ENCODE measurements at places on chromosomes 11 and 22.
A peak's percentile ranks its signal among the peaks of the same experiment; 100 is the strongest.

- DNase-seq = no peak
Measured at GRCh38 chr11:20070459-20070858, 89.8 kb downstream of the DBX1 start.

DNA sequence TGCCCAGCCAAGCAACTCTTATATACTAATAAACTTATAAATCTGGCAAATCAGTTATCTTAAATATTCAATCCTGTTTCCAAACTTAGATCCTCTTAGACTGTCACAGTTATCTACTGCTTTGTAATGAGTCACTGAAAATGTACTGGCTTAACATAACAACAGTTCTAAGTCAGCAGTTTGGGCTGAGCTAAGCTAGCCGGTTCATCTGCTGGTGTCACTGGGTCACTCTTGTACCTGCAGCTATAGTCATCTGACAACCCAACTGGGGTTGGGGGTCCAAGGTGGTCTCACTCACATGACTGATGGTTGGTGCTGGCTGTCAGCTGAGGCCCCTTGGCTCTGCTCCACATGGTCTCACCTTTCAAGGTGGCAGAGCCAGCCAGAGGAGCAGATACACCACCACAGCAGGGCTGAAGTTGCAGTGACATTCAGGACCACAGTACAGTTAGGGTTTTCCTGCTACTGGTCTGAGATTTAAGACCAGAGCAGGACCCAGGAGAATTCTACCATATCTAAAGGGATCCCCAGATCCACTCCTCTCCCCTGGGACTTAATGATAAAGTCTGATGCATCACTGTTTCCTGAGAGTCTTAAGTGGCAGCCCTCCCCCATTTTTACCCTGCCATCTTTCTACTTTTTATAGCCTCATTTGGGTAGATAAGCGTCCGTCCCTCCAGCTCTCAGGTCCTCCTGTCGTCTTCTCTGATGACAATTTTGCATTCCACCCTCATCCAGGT is 7.9 kb upstream of the MACROD1 start:
- DNase-seq = no peak

GRCh38 chr11:7020183-7020917 is at the start of the genes NLRP14 and ZNF214:
Gene NLRP14 (plus strand): TSS chr11:7020479. CDS start chr11:7038587, 18,108 bp downstream.
Gene ZNF214 (minus strand): TSS chr11:7020346. CDS start chr11:7002835, 17,511 bp downstream.
- no peak for DNase-seq

GRCh38 chr11:76723142-76723541 is 52.6 kb upstream of the LRRC32 start:
- DNase-seq = no peak

- no peak for DNase-seq
Measured at GRCh38 chr22:44340271-44341239, 27.8 kb upstream of the SHISAL1 start.

DNA sequence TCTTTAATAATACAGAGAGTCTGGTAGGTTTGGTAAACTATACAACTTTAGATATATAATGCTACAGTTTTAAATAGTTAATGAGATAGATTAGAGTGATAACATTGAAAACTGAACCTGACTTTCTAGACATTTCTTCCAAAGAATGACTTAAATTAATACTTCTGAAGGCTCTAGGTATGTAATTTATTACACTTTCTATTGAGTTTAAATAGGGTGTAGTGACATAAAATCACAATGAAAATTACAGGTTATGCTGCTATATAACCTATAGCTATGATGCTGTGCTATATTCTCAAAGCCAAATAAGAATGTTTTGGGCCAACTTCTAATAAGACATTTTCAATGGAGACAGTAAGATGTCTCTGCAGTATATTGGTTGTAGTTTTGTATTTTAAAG is 7.7 kb downstream of the HIPK3 start:
- DNase-seq = no peak

DNA sequence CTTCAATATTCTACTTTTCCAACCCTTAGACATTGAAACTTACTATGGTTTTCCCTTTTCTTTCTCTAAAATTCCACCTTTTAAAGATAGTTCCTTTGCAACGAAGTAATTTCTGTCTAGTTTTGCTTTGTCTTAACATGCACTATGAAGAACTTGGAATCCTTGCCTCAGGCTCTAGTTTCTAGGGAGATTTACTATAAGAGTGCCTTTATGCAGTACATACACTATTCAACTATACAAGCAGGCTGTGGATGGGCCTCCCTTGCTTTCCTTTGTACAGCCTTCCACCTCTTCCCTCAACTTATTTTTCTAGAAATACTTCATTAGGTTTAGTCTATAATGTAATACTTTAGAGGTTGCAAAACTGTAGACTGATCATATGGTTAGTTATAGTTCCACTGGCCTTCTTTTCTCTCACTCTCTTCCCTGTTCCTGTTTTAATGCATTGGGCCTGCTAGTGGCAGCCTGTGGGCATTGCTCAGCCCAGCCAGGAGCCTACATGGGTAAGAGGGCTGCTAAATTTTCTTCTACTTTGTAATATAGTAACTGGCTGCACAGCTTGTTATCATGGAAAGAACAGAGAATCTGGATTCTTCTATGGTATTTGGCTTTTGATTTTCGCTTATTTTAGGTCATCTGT is 100.2 kb downstream of the C11orf87 start:
- no peak for DNase-seq

- no peak for DNase-seq
Measured at GRCh38 chr11:7534042-7534378, 20.2 kb downstream of the PPFIBP2 start.

DNA sequence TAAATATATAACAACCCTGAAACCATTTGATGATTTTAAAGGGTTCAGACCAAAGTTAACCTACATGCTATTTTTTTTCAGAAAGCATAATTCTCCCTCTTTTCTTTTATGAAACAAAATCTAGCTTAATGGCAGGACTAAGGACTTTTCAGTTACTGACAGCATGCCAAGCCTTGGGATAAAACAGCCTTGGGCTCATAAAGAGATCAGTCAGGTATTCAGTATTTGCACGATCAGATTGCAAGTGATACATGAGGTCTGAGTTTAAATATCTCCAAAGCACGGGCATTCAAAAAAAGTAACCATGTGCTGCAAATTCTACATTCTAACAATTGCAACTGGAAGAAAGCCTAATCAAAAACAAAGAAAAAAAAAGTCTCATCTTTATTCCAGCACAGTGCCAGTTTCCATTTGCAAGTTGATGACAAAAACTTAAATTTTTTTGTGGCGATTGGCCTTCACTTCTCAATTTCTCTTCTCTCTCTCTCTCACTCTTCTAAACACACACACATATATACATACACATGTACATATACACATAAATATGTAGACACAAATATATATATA is 60.1 kb downstream of the CTSC start:
- DNase-seq = no peak

GRCh38 chr11:134034496-134035381 is 34.1 kb upstream of the JAM3 start:
- no peak for DNase-seq

GRCh38 chr11:125371431-125371935 is 124.6 kb downstream of the FEZ1 start:
- DNase-seq = no peak

DNA sequence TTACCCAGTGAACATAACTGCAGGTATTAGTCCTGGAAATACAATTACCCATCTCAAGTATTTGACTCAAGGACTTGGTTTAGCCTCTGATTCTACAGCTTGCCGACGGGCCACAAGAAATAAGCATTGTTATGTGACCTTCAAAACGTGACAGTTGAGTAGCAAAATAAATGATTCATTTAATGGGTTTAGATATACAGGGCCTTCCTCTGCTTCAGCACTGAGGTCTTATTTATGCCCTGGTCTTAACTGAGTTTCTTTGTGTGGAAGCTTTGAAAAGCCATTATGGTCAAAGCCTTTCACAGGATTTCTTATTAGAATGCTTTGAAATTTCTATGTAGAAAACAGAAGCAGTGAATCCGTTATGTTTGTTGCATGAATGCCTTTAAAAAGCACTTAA is 899.2 kb upstream of the API5 start:
- DNase-seq = no peak

DNA sequence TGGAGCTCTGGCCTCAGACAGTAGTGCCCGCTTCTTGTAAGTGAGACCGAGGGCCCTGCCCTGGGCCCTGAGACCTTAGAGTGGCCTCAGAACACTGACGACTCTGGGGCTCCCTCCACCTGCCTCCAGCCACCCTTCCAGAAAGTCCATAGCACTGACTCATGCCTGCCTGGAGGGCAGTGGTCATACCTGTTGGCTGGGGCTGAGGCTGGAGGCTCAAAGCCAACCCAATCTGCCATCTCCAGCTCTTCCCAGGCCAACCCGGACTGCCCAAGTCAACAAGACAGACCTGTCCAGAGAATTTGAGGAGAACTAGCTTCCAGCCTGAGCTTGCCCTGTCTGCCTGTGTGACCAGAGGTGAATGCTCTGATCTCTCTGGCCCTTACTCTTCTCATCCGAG is 66.9 kb upstream of the TTLL12 start:
- DNase-seq = no peak

DNA sequence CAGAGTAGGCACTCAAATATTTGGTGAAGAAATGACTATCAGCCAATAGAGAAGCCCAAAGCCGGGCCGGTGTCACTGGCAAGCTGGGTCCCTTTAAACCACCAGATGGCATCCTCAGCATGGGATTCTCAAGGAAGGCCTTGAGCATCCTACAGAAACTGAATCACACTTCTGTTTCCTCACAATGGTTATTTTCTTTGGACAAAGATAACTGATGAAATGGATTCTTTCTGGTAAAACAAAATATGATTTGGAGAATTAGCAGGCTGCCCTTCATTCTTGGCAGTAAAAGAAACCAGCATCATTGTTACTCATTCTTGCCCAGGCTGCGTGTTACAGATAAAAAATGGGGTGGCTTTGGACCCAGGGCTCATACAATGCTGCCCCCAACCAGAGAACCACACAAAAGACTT is 30.3 kb upstream of the ASPHD2 start:
- DNase-seq = peak; percentile 46

- DNase-seq = no peak
Measured at GRCh38 chr11:117146521-117146920, 2.4 kb downstream of the PAFAH1B2 start.

GRCh38 chr22:26430600-26430999 is 1.5 kb downstream of the ASPHD2 start:
- no peak for DNase-seq

- DNase-seq = no peak
Measured at GRCh38 chr22:44369293-44369661, 56.5 kb upstream of the SHISAL1 start.

DNA sequence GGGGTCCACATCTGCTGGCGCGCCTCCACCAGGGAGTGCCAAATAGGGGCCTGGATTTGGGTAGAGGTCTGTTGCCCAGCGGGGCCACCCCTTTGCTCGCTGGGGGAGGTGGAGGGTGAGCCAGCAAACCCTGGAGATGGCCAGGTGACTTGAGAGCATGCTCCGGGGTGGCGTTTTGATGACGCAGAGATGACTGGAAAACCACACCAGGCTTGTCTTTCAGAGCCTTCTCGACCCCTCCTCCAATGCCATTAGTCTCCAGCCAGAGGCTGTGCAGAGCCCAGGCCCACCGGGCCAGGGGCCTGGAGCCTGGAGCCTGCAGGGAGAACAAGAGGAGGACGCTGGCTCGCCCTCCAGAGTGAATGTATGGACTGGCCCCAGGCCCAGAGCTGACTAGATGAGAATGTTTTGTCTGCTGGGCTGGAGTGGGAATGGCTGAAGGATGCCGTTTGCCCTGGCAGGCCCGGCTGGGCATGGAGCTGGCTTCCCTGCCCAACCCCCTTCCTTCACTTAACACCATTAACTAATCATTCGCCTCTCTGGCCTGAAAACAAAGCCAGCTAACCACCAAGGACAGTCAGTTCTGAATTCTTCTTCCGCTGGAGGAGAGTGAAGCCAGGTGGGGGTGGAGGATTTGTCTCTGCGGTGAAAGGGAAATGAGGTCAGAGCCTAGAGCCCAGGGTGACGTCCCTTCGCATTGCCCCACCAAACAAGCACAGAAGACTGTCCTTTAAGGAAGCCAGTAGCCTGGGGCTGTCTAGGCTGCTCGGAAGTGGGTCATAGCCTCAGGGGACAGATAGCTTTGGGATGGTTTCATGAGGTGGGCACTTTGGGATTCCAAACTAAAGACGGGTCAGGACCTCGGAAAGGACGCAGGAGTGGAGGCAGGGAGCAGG is 1.6 kb upstream of the MCAM start:
- no peak for DNase-seq

DNA sequence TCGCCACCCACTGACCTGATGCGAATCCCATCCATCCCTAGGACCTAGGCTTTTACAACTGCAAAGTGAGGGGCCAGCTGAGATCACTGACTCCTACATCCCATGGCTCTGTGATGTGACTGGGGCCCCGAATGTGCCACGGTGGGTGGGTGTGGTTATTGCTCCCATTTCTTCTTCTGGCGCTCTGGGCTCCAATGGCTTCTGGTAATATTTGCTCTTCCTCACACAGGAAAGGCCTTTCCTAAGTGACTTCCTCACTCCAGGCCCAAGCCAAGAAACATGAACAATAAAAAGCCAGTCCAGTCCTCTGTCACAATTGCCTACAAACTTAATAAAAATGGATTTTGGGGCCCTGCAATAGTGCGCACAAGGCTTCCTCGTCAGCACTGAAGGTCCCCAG is 78.1 kb downstream of the GALNT18 start:
- DNase-seq = no peak

GRCh38 chr11:117733316-117733715 is 63.7 kb downstream of the DSCAML1 start:
- no peak for DNase-seq

DNA sequence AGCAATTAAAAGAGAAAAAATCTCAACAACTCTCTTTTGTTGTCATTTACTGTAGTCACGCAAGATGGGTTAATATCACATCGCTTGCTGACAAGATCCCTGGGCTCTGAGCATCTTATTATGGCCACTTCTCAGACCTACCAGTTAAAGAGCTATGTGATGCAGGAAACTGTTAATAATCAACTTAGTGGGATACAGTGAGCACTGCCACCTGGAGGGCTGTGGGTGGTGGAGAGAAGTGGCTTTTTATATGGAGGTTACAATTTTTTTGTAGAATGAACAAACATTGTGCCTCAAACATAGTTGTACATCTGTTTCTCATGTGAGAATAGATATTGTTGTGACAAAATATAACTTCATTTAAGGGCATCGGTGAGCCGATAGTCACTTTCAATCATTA is 181.0 kb downstream of the TENM4 start:
- no peak for DNase-seq

GRCh38 chr11:104432981-104433380 is 269.0 kb upstream of the PDGFD start:
- DNase-seq = no peak

- no peak for DNase-seq
Measured at GRCh38 chr11:90148900-90149299, 14.4 kb downstream of the NAALAD2 start.

DNA sequence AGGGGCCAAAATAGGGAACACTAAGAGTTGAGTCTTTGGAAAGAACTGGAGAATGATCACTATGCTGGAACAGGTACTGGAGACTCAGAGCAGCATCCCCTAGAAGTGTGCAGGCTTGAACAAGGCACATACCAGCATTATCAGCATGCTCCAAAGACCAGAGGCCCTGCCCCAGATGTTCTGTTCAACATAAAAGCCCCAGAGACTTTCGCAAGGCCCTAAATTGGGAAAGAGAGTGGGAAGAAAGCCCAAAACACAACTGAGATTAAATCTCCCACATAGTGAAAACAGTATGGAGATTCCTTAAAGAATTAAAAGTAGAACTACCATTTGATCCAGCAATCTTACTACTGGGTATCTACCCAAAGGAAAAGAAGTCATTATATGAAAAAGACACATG is 9.4 kb downstream of the CNGA4 start:
- no peak for DNase-seq

- no peak for DNase-seq
Measured at GRCh38 chr11:69178819-69179482, 23.2 kb downstream of the SMIM38 start.

All from stimulated activated CD8-positive, alpha-beta memory T cell treated with anti-CD3 and anti-CD28 coated beads, Interleukin-2, amount 100 ng/mL, for 48 hours (primary cell).